Activated CD4-positive, alpha-beta T cell treated with anti-CD3 and anti-CD28 coated beads, Interleukin-2, Interleukin-4, amounts not matched to agents 100 ng/mL and 50 ng/mL, durations not matched to agents 16 hours and 8 hours (primary cell): ENCODE measurements at places on chromosomes 12 and 14.

- DNase-seq, result peak; percentile 80
Observed at GRCh38 chr12:45670346-45671065, 59.0 kb upstream of the ARID2 start.

DNA sequence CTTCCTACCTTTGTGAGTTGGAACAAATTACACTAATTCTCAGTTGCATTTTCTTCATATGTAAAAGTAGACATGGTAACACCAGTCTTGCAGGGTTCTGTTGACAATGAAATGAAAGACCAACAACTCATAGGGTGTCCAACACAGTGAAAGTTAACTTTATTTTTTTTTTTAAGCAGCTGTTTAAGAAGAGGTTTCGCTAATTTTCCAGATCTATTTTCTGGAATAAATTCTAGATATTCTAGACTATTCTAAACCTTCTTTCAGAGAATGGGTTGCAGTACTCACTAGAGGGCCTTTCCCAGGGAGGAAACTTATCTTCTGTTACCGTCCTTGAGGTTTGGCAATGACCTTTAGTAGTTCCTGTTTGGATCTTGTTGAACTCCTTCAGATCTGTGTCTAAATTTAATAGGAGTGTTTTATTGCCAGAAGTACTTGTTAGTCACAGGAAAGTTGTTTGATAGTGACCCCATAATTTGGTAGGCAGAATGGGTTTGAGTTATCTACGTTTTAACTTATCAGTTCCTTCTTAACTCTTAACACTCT, 2.8 kb upstream of the ART4 start:
- no peak for DNase-seq

- no peak for DNase-seq
Observed at GRCh38 chr12:124375789-124376175, 80.9 kb downstream of the RFLNA start.

- no peak for DNase-seq
Observed at GRCh38 chr12:78290606-78291345, 460.1 kb downstream of the NAV3 start.

DNA sequence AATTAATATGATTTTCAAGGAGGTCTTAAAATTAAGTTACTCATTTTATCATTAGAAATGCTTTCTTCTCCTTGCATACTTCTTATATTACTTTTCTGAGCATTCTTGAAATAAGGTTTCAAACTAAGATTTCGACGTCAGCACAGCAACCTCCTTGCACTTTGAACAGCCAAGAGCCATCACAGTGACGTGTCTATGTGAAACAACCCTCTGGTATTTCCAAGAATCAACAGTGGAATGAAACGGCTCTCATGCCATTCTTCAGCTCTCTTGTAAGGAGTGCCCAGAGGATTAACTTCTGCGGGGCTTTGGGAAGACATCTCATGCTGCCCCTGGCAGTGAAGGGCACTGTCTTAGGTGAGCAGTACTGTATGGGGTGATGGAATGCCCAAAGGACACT, 109.2 kb downstream of the EFCAB11 start:
- DNase-seq, result no peak

DNA sequence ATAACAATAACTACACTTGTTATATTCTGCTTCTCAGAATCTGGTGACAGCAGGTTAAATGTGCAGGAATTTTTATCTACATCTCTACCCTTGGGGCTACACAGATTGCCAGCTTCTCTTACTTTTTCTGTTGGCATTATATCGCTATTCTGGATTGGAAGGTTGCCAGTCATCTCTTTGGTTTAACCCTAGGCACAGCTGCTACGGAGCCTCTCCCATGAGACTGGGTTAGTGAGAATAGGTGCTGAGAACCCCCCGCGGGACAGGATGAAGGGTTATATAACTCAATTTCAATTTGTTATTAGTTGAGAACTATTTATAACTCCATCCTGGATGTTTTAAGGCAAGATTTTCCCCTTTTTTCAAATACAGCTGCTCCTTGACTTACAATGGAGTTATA, 73.1 kb downstream of the ACADS start:
- DNase-seq, result no peak

GRCh38 chr12:32483499-32483898, 84.1 kb downstream of the FGD4 start:
- no peak for DNase-seq

DNA sequence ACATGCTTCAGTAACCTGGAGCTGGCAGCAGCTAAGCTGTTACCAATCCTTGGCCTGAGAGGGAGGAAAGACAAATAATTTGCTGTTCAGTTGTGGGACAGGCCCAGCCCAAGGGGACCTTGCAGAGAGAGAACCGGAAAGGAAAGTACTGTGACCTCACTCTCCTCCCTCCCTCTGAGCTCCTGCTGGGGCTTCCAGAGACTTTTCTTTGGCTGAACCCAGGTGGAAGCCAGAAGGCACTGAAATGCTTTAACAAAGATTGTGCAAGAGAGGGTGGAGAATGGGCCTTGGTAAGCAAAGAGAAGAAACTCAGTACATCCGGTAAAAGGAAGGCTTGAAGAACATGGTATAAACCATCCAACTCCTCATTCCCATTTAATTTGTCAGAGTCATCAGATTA, 457.1 kb downstream of the GLT1D1 start:
- no peak for DNase-seq

DNA sequence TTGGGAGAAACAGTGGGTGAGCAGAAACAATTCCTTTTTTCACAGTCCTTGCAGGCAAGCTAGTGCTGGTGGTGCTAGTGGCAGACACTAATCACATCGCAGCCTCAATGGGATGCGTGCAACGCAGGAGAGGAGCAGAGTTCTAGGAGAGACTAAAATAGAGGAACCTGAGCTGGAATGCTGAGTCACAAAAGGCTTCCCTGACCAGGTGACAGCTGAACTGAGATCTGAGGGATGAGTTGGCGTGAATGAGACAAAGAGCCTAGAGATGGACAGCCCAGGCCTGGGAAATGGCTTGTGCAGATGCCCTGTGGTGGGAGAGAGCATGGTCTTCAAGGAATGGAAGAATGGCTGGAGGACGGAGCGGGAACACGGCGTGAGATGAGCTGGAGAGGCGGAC, 25.8 kb downstream of the ACADS start:
- no peak for DNase-seq

DNA sequence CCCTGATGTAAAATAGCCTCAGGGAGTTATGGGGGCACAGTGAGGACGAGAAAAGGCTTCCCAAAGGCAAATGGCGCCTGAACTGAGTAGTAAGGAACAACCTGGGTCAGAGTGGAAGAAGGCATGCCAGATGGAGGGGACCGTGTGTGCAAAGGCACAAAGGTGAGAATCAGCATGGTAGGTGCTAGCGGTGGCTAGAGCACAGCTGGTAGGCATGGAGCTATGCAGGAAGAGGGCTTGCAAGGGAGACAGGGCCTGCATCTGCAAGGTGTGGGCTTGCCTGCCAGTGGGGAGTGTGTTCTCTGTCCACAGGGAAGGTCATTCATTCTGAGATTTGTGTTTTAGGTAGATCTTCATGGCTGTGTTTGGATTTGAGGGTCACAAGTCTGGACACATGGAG, 18.5 kb upstream of the HSP90AA1 start:
- no peak for DNase-seq

GRCh38 chr14:21912367-21912766, 238.7 kb upstream of the OR4E1 start:
- DNase-seq, result no peak

DNA sequence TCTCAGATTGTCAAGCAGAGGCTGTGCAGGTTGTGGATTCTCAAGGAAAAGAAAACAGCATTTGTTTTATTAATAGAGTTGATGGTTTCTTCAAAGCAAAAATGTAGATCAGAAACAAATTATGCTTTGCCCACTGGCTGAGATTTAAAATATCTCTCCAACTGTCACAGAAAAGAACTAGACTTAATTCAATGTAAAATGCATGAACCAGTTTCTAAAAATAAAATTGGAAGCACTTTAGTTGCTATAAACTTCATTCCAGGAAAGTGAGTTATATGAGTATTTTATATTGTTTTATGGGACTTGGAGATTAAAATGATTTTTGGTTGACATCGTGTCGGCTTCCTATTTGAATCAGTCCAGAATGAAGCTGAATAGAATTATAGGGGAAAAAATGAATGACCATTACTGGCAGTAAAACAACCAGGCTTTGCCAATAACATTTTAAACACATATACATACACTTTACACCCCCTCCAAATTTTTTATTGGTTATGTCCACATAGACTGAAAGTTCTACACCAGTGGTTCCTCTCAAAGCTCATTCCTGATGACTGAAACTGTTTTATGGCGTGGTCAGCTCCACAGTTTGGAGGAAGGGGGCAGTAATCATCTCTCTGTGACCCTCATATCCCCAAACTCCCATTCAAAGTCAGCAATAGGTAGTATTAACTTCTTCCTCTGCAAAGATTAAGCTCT, 55.5 kb upstream of the DAAM1 start:
- no peak for DNase-seq

DNA sequence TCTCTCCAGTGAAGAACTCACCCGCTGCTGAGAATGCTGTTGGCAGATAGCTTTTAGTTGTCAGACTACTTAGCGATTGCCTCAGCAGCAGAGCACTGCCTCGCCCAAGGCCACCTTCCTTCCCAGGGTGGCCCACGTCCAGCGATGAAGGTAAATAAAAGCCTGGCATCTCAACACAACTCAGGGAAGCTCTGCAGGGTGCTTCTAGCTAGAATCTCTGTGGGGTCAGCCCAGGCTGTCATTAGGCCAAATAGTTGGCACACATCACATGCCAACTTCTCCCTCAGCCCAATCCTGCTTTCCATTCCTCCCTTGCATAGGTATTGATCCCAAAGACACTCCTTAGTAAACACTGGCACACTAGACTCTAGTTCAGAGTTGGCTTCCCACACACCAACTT, 368.1 kb upstream of the TMTC1 start:
- no peak for DNase-seq

GRCh38 chr12:104615048-104615561, 158.4 kb downstream of the CHST11 start:
- no peak for DNase-seq

- no peak for DNase-seq
Observed at GRCh38 chr12:123078531-123079155, 72.2 kb downstream of the PITPNM2 start.

GRCh38 chr14:77082356-77082755, 15.7 kb upstream of the CIPC start:
- DNase-seq, result no peak

- DNase-seq, result no peak
Observed at GRCh38 chr12:3252450-3252891, 175.3 kb downstream of the TSPAN9 start.

DNA sequence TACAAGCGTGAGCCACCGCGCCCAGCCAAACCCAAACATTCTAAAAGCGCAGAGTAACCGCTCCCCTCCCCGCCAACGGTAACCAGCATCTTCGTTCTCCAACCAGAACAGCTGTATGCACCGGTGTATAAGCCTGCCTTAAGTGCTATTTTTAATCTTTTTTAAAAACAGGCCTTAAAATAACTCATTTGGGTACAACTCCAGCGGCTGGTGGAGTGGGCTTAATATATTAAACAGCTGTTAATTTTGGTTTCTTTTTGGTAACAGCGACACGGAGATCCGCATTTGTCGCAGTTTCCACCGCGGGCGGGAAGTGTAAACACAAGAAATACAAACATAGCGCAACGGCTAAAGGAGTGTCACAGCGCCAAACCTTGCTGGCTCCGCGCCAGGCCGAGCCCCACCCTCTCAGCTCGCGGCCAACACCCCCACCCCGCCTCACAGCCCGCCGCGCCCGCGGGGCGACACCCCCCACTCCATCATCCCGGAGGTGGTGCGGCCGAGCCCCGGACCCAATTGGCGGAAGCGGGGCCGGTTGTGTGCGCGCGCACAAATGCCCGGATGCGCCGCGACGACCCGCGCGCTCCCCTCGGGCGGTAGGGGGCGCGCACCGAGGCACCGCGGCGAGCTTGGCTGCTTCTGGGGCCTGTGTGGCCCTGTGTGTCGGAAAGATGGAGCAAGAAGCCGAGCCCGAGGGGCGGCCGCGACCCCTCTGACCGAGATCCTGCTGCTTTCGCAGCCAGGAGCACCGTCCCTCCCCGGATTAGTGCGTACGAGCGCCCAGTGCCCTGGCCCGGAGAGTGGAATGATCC, at the start of gene MDM2:
MDM2 (plus strand) TSS at position 602 of the 812 bp plus-strand sequence. CDS start 301 bp downstream, outside the sequence.
- DNase-seq, result peak; percentile 98

DNA sequence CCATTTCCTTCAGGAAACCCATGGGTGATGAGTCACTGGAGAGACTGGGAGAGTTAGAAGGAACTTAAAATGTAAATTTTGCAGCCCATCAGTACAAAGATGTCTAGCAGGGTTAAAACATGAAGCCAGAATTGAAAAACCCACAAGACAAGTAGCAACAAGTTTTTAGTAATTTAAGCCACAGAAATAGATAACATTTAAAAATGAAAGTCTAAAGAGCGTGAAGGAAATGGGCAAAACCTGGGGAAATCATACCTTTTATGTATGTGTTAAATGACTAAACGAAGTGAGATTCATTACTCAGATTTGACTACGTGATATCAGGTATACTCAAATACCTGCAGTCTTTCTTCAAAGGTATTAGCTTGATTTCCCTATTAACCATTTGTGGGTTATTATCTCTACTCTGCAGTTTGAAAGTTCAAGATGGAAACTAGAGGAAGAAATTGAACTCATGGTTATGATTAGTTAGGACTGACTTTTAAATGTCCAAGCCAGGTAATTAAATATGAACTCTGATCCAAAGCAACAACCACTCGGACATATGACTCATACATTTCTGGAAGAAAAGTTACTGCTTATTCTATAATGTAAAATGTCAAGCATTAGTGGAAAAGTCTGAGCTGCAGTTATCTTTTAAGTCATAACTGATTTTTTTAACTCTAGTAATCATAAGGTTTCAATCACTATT, 84.1 kb downstream of the ITPR2 start:
- DNase-seq, result peak; percentile 29

DNA sequence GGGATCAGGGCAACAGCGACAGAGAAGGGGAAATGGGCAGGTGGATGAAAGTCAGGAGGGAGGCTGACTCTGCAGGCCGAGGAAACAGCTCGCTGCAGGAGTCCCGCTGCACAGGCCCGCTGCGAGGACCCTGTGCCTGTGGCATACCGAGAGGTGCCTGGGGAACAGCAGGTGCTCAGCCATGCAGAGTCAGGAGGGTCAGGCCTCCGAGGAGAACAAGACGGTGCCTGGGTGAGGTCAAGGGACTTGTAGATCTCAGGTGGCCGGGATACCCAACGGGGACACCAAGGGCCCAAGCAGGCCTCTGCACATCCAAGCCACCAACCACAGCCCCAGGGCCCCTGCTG, 67.5 kb downstream of the NCOR2 start:
- DNase-seq, result no peak

GRCh38 chr14:63269561-63270225, 49.0 kb downstream of the GPHB5 start:
- no peak for DNase-seq

- no peak for DNase-seq
Observed at GRCh38 chr12:130192642-130193345, 30.5 kb downstream of the FZD10 start.

- DNase-seq, result peak; percentile 26
Observed at GRCh38 chr12:108730365-108731104, 783 bp downstream of the CORO1C start.

DNA sequence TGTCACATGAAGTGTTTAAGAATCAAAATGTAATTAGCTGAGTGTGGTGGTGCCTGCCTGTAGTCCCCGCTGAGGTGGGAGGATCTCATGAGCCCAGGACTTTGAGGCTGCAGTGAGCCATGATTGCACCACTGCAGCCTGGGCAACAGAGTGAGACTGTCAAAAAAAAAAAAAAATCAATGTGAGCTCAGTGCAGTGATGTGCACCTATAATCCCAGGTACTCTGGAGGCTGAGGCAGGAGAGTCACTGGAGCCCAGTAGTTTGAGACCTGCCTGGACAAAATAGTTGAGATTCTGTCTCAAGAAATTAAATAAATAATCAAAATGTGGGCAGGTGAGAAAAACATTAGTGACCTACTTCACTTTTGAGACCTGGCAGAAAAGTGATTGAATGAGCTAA, 140.0 kb downstream of the MON2 start:
- DNase-seq, result no peak
